ENCODE measurements at places on chromosomes 11 and 22.
A peak's percentile ranks its signal among the peaks of the same experiment; 100 is the strongest.

DNA sequence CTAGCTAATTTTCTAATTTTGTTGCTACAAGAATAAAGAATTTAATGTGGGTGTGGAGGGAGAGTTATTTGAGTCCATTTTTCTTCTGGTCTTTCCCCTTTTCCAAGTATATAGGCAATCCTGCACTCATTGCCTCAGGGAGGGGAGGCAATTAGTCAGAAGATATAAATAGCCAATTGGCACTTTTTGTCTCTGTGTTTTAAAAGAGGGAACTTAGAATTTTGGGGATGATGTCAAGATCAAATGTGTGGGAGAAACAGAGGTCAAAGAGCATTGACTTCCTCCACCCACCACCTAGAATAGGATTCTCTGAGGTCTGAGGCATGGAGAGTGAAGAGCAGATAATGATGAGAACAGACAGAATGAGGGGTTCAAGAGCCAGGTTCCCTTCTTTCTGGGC is 120.3 kb upstream of the ZC3H12C start:
- DNase-seq = no peak

GRCh38 chr11:59899532-59899931 is 20.9 kb downstream of the OOSP3 start:
- no peak for DNase-seq

DNA sequence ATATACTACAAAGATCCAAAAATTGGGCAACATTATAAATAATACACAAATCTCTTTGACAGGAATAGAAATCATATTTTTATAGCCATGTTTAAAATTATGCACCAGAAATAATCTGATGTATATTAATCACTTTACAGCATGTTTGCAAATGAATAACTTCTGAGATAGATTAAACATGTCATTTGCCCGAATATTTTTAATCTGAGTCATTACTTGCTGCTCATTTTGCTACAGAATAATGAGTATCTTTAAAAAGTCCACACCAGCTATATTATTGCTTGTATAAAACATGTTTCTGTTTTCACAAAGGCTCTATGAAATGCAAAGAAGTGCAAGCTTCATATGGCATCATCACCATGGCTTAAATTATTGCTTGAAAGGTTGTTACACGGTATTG is 336.8 kb downstream of the GUCY1A2 start:
- no peak for DNase-seq

DNA sequence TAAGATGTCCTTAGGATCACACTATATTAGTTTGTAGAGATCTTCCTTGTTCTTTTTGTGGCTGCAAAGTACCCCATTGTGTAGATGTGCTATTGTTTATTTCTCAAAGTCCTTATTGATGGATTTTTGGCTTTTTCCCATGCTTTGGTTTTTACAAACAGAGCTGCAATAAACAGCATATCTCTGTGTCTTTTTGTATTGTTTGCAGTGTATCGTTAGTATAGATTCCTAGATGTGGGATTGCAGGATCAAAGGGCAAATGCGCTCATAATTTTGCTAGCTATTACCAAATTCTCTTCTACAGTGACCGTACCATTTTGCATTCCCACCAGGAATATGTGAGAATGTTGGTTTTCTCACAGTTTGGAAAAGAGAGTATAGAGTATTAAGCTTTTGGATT is 27.5 kb upstream of the FTH1 start:
- no peak for DNase-seq

GRCh38 chr11:133269267-133269666 is 263.0 kb downstream of the OPCML start:
- DNase-seq = no peak

GRCh38 chr11:810040-810567 is 337 bp downstream of the RPLP2 start:
- DNase-seq = no peak

DNA sequence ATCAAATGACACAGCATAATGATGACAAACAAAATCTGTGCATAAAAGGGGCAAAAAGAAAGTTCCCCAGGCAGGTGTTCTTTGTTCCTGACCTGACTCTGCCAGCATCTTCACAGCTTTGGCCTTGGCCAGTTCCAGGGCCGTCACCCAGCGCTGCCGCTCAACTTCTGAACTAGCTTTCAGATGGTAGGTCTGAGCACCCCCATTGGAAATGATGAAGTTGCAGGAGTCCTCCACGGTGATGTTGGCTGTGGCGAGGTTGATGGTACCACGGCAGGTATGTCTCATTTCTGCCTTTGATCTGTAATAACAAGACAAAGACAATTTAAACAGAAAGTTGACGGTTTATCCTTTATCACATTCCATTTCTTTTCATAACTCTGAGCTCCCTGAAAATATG is 5.3 kb downstream of the OSBP start:
- DNase-seq = no peak

DNA sequence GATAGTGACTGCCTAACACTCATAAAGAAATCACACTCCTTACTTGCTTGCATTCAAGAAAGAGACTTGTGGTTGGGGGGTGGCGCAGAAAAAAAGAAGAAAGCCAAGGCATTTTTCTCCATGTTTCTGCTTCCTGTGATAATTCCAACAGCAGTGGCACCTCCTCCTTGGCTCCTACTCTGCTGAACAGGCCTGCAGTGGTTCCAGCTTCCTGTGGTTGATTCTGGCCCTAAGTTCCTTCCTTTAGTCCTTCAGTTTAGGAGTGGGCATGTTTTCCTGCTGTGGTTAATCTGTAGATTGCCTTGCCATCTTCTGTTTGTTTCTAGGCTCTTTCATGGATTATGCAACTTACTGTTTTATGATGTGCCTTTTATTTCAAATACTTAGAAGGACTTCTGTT is 940.4 kb downstream of the DLG2 start:
- DNase-seq = no peak

DNA sequence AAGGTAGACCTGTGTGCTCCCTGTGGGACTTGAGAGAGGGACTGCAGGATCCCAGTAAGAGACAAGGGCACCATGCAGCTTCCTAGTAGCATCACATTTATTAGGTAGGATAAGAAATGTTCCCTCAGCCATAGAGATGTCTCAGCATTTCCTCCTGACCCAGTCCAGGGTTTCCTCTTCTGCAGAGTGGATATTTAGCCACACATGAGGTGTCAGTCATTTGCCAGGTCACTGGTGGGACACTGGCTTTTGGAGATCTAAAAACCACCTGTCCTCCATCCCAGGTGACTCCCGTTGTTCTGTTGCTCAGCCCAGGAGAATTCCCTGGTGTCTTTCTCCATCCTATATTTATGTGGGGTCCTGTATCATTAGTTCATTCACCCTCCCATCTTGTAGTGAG is 117.5 kb upstream of the NNMT start:
- DNase-seq = no peak

DNA sequence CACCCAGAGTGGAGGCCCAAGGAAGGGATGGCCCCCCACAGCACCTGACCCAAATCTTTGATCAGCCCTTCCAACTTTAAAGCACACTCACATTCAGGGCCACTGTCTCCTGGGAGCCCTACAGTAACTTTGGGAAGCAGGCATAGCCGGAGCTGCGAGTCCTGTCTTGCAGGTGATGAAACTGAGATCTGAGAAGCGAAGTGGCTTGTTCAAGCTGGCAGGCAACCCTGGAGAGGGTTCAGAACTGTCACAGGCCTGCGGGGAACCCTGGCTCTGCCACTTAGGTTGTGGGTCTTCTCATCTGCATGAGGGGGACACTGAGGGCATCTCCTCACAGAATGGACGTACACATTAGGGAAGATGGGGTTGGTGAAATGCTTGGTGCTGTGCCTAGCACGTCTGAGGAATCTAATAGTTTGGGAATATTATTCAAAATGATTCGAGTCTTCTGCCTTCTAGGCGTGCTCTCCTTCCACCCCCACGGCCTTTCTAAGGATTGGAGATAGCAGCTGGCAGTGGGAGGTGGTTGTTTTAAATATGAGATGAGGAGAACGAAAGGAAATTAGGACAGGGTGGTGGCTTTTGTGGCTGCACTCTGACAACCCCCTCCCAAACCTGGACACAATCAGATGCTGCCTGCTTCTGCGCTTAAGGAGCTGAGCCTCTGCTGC is 18.8 kb upstream of the SUN2 start:
- no peak for DNase-seq

DNA sequence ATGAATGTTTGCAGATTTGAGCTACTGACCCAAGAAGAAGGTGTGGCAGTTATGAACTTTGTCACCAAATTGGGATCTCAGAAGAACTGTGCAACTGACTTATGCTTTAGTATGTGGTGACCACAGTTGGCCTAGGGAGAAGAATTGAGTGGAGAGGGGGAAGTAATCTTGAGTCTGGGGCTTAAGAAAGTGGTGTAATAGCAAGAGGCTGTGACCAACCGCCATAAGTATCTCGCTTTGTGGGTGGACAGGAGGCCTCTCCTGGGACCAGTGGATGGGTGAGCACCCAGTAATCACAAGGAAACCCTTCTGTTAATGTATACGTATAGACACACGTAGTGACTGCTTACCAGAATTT is 12.7 kb upstream of the IL10RA start:
- DNase-seq = no peak

GRCh38 chr11:68753300-68753699 is 2.0 kb upstream of the TESMIN start:
- DNase-seq = no peak

GRCh38 chr22:49583886-49584505 is 243.7 kb downstream of the BRD1 start:
- DNase-seq = no peak

DNA sequence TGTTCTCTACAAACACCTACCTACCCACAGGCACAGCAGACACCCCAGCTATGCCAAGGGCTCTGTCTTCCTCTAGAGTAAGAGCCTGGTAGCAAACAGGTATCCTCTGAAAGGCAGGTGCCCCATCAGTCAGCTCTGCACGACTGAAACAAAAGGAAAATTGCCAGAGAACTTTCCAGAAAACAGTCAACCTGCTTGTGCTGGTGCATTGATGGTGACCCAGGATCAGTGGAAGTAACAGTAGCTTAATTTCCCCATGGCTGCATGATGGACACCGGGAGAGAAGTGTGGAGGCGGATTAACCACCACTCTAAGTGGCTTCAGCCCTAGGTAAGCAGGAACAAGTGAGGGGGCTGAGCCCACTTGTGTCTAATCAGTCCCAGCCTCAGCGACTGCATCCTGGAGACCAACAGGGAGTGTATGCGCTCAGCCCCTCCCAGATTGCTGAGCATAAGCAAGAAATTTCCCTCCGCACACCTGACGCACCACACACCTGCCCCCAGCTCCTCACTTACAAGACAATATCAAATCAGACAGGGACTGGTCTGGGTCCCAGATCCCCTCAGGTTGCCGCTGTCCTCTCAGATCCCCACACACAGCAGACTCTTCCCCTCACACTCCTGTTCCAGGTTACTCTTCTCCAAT is 70.7 kb upstream of the IGLL5 start:
- no peak for DNase-seq

- DNase-seq = no peak
Measured at GRCh38 chr11:64352099-64352994, 6.6 kb upstream of the RPS6KA4 start.

- DNase-seq = no peak
Measured at GRCh38 chr11:68204402-68204801, 8.7 kb downstream of the KMT5B start.

GRCh38 chr22:38069372-38070249 is 12.4 kb downstream of the PICK1 start:
- peak; percentile 83 for DNase-seq

- DNase-seq = peak; percentile 79
Measured at GRCh38 chr22:26679003-26679629, 21.7 kb downstream of the MIAT start.

GRCh38 chr22:43955883-43956782 is 891 bp downstream of the SAMM50 start:
- DNase-seq = no peak

DNA sequence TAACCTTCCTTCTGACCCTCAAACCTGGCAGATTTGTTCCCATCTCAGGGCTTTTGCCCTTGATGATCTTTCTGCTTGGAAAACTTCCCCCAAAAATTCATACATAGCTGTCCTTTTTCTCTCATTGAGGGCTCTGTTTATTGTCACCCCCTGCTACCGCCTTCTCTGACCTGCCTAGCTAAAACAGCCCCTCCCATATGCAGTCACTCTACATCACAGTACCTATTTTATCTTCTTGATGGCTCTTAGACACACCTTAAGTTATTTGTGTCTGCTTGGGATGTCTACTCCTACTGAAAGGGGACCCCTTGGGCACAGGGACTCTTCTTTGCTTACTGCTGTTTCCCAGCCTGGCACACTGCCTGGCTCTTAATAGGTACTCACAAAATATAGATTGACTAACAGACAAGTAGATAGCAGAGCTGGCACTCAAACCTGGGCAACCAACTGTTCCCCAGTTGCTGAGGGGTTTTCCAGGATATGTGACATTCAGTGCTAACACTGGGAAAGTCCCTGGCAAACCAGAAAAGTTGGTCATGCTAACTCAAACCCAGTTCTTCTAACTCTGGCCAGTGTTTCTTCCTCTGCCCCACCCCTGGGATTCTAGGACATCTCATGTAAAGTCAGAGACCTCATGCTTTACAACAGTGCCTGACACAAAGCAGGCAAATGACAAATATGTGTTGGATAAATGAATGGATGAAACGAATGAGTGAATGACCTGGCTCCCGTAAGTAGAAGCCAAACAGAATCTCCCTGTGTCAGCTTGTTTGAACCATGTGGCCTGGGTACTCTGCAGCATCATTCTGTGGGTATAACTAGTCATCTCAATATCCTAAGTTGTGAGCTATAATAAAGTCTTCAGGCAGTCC is 19.8 kb upstream of the FJX1 start:
- no peak for DNase-seq

GRCh38 chr11:62850911-62851806 is 11.8 kb upstream of the WDR74 start:
- DNase-seq = no peak

GRCh38 chr22:22110548-22111266 is 128.1 kb upstream of the TOP3B start:
- DNase-seq = peak; percentile 84

DNA sequence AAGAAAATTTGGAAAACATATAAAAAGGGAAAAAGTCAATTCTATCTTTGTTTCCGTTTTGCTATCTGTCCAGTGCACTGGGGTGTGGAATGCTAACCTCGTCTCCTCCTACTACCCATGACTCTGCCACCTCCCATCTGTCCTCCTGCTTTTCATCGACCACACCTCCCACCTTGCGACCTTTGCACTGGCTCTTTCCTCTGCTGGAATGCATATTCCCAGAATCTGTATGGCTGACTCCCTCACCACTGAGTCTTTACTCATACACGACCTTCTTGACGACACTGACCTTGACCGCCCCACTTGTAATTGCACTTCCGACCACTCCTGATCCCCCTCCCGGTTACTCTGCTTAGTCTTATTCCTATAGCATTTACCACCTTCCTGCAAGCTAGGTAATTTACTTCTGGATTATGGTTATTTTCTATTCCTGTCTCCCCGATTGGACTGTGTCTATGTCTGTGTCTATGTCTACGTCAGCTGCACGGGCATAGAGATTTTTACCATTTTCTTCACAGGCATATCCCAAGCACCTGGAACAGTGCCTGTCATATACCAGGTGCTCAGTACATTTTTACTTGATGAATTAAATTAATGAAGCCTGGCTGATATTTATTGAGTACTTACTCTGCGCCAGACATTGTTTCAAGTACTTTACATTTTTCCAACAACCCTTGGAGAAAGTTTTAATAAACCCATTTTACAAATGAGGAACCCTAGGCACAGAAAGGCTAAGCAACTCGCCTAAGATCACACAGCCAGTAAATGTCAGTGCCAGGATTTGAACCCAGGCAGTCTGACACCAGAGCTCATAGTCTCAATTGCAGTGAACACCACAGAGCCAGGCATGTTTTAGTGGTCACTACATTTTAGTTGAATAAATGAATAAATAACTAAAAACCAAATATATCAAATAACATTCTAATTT is 89.3 kb upstream of the SLC22A12 start:
- DNase-seq = no peak
